ENCODE measurements at places on chromosomes 13 and 19.

DNA sequence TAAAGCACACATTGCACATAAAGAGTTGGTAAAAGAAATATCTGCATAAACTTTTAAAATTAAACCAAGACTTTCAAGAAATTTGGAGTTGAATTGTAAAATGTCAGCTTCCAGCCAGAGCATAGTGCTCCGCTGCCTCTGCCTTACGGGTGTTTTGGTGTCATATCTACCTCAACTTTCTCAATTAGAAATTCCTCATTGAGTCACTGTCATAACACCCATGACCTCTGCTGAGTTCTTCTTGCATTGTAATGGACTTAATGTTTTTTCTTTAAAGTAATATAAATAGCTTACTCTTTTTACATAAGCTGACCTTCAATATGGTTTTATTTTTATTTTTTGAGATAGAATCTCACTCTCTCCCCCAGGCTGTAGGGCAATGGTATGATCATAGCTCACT, 551.0 kb upstream of the NBEA start:
- no peak for DNase-seq

DNA sequence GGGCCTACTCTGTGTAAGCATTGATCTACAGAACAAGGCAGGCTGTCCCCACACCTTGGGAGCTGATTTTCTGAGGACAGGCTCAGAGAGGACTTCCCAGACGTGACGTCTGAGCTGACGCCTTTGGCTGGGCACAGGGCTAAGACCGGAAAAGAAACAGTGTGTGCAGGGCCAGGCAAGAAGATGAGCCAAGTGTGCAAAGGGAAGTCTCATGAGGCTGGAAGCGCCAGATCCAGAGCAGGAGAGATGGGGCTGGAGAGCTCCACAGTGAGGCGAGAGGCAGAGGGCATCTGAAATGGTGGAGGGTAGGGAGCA, 12.7 kb downstream of the IGLON5 start:
- no peak for DNase-seq

DNA sequence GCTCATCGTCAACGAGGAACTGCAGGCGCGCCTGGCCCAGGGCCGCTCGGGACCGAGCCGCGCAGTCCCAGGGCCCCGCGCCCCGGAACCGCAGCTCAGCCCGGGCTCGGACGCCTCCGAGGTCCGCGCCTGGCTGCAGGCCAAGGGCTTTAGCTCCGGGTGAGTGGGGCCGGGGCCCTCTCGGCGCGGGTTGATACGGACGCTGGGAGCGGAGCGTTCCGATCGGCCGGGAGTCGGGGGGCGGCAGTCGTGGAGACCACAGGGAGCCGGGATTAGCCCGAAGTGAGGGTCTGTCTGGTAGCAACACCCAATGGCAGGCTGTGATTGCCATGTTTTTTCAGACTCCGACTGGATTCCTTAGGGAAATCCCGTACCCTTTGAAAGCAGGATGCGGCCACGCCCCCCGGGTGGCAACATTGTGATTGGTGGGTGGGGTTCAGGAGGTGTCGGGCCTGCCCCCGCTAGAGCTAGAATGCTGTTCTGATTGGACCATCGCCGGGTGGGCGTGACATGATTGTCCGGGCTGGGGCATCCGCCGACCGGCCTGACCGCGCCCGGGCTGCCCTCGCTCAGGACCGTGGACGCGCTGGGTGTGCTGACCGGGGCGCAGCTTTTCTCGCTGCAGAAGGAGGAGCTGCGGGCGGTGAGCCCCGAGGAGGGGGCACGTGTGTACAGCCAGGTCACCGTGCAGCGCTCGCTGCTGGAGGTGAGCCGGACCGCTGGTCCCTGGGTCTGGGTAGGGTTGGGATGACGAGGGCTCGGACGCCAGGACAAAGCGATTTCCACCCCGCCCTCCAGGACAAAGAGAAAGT, 11.3 kb downstream of the EPS8L1 start:
- peak; percentile 27 for DNase-seq

DNA sequence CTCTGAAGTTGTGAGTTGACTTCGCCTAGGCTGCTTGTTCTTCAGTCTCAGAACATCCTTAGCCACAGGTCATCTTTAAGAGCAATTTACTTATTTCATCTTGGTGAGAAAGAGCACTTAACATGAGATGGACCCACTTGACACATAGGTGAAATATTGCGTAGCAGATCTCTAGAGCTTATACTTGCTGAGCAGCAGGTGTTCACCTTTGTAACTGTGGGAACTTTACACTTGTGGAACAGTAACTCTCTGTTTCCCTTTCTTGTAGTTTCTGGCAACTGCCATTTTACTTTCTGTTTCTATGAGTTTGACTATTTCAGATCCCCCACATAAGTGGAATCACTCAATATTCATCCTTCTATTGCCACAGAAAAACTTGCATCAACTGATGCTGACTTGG, 95.7 kb downstream of the SLC10A2 start:
- DNase-seq, result no peak

DNA sequence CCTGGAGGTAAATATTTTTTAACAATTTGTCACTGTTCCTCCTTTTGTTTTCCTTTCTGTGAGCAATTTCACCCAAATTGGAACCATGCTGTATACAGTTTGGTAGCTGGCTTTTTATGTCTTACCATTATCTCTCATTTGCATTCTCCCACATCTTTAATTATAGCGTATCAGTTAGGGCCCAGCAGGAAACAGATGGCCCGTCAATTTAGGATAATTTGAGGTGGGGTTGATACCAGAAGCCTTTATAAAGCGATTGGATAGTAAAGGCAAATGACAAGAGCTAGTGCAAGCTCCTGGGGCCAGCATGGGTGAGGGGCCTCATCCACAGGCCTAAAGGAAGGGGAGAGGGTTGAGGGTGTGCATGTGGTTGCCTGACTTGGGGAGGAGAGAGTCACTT, 3.8 kb upstream of the IFNL4 start:
- DNase-seq, result no peak

Data from stimulated activated CD4-positive, alpha-beta T cell treated with anti-CD3 and anti-CD28 coated beads, Interleukin-1b, Interleukin-23, amount 100 ng/mL, for 1 hour (primary cell).